ENCODE measurements at places on chromosomes 11 and 22.

GRCh38 chr11:95469258-95469657, 238.3 kb upstream of the SESN3 start:
- no peak for DNase-seq

DNA sequence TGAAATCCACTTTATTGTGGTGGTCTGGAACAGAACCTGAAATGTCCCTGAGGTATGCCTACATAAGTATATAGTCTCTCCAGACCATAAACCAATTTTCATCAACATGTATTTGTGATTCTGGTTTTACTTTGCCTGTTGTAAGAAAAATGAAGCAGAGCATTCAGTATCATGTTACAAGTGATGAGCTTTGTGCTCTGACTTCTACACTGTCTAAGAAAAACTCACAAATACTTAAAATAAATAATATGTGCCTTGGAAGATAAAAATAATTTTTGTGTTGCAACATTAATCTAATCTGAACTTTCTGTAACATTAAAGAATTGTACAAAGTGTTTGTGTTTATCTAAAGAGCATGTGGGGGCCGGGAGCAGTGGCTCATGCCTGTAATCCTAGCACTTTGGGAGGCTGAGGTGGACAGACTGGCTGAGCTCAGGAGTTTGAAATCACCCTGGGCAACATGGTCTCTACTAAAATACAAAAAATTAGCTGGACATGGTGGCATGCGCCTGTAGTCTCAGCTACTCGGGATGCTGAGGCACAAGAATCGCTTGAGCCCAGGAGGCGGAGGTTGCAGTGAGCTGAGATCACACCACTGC, 219.5 kb downstream of the SOX6 start:
- no peak for DNase-seq

DNA sequence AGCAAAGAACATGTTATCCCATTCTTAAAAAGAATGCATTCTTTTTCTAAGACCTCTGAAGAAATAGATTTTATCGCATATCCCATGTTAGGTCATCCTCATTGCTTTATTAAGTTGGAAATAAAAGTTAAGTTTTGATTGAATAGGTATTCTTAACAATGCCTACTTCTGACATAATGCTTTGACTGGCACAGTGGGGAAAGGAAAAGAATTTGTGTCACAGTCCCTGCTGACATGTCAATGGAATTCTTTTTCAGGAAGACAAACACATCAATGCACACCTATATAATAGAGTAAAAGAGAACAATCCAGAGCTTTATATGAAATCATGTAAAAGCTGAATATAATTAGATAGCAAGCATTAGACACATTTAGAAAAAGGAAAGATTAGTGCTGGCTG, 105.7 kb downstream of the DBX1 start:
- DNase-seq, result no peak

DNA sequence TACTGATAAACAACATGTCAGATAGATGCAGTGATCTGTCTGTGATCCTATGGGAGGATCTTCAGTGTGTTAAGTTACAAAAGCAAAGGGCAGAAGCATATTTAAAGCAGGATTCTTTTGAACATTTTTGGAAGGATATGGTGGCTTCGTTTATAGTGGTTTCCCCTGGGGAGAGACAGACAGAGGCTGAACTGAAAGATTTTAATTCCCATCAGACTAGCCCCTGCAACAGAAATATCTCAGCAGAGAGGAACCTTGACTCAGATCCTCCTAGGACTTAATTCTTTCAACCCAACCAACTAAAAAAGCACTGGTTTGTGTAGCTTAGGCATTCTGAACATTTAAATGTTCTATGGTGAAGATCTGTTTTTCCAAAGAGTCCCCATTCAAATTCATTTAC, 5.7 kb downstream of the CLTCL1 start:
- no peak for DNase-seq

GRCh38 chr11:24513479-24514218, 16.8 kb downstream of the LUZP2 start:
- DNase-seq, result no peak

DNA sequence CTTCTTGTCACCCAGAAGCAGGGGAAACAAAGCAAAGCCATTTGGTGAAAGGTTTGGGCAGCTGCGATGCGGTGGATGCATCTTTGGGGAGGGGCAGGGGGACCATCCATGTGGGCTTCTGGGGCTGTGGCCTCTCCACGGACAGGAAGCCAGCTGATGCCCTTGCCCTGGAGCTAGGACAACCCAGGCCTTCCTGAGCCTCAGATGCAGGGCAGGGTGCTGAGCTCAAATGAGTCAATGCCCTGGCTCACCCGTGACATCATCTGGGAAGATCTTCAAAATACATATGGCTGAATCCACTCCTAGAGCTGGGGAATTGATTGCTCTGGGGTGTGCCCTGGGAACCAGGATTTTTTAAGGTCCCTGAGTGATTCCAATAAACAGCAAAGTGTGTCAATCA, 1418.2 kb downstream of the TBC1D22A start:
- DNase-seq, result no peak

DNA sequence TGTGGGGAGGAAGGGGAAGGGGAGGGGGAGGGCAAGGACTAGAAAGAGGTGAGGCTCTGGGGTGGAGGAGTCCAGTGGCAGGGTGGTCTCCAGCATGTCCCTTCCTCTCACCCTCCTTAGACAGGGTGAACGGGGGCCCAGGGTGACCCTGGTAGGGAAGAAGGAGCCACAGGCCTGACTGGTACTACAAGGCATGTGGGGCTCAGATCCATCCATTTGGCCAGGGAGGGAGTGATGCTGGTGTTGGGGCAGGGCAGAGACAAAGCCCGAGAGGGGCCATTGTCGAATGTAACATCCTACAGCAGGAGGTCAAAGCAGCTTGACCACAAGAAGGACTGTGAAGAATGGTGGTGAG, 69.0 kb upstream of the SHISAL1 start:
- DNase-seq, result no peak

DNA sequence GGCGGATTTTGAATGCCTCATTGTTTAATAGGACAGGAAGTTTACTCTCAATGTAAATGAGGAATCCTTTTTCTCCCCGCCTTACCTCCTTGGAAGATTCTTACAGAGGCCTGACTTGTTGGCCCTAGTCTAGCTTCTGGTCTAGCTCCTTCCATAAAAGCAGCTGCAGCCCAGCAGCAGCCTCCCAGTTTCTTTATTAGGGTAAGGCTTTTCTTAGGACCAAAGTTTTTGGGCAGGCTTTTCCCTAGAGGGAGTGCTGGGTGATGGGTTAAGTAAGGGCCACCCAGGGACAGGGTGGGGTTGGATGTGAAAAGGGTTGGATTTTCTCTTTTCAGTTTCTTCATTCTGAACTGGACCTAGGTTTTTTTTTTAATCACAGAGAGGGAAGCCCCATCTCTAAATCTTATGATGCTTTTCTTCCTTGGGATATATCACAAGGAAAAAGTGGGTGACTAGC, 49.7 kb downstream of the LIF start:
- DNase-seq, result no peak

DNA sequence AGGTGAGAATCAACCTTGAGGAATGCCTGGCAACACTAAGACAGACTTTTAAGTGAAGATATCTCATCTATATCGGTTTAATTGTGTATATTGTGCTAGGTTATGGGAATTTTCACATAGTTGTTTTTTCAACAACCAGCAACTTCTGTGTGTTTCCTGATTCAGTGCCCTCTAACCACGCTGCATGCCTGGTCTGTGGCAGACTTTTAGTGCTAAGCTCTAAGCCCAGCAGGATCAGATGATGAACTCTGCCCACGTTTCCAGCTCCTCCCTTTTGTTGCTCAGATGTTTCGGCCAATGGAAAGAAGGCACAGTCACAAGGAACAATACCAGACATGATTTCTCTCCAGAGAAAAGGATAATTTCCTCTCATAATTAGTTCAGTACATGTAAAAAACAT, 1.4 kb upstream of the VWA5A start:
- no peak for DNase-seq

GRCh38 chr11:128581561-128582272, 5.6 kb downstream of the ETS1 start:
- no peak for DNase-seq

DNA sequence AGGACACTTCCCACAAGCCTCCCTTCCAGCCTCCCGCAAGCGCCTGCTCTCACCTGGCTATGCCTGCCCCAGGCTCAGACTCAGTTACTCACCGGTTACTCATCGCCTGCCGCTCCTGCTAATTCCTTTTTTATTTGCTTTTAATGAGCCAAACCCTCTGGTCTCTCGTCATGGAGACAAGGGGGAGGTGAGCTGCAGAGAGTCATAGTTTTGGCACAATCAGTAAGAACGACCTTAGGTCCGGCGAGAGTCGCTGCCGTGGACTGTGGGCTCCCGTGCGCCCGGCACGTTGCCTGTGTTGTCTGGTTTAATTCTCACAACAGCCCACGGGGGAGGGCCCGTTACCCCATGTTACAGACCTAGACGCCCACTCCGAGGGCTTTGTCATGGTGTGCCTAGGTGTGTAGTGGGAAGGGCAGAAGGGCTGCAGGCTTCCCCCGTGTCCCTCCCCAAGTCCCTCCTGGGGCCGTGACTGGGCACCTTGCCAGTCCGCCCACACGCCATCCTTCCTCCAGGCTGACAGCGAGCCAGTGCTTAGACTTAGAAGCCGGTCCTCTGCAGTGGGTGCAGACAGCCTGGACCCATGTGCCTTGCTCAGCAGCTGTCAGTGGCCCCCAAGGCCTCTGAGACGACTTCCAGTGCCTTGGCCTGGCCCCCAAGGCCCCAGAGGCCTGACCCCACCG, 42.2 kb downstream of the WNT7B start:
- DNase-seq, result no peak

GRCh38 chr11:128827191-128827893, 39.8 kb downstream of the KCNJ1 start:
- no peak for DNase-seq

DNA sequence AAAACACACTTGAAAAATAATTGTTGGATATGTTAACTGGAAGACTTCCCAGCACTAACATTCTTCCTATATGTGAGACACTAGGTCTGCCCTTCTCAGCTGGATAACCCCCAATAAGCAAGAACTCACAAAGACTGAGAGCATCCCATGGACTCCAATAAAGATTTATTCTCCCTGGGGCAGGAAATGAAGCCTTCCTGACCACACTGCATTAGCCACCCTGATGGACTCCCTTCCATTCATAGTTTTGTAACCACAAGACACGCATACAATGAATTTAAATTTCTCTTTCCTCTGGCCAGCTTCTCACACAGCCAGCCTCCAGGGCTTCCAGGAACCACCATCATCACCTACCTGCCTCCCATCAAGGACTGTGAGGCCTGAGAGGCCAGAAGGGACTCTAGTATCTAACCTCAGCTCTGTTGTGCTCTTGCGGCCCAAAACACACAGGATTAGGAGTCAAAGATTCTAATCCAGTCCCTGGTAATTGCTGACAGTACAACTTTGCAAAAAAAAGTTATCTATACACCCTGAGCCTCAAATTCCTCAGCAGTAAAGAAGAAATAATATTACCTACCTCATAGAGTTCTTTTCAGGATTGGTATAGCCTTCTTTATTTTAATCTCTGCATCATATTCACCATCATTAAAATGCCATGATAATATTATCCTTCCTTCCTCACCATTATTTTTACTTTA, 45.6 kb upstream of the GDPD4 start:
- DNase-seq, result no peak

DNA sequence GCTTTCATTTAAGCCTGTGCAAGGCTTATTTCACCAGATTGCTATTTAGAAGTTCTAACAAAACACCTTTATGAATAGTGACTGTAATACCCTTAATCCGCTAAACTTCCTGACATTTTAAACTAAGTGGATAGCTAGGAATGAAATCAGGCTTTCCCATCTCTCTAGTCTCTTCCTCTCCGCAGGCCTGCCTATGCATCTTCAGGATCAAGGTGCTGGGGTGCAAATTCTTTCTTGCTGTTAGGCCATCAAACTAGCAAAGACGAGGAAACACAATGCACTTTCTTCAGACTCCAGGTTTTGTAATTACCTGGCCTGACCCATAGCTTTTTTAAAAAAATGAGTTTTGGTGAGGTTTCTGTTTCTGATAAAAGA, 149.4 kb downstream of the DBX1 start:
- DNase-seq, result no peak

DNA sequence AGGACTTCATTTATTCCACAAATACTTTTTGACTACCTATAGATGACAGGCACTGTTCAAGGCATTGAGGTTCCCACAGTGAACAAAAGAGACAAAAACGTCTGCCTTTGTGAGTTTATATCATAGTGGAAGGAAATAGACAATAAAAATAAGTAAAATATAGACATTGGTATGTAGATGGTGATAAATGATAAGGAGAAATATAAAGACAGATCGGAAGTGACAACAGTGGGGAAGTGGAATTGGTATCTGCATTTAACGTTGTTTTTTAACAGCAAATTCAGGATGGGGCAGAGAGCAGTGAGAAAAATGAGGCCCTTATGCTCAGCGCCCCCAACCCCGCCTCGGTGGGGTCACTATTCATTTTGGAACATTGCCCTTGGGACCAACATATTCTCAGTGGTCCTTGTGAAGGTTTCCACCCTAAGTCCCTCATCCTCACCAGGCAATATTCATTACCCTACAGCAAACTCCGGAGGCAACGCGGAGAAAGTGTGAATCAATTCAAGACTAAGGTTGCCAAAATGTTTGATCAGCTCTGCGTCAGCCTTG, 627 bp upstream of the PEX26 start:
- DNase-seq, result no peak

DNA sequence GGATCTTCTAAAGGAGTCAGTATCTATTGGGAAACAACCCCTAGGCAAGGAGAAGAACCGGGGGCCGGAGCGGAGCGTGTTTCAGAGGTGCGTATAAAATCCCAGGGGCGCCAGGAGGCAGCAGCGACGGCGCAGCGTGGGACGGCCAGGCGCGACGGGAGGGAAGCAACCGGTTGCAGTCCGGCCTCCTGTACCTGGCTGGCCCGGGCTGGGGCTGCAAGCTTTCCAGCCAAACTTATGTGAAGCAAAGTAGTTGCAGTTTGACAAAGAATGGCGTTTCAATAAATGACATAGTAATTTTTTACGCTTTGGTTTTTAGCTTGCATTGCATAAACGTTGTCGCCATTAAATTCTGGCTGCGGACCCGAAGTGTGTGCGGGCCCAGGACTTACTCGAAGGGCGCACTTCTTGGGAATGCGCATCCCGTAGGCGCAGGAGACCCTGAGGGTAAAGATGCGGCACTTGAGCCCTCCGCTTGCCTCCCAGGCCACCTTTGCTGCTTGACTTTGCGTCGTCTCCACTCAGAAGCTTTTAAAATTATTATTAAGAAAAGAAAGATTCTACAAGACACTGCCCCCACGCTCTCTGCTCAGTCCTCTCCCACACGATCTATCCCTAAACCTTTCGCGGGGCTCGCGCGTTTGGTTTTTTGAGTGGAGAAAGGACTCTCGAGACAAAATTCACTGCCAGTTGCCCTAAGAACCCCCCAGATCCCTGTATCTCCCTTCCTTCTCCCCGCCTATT, 1.6 kb upstream of the WT1 start:
- no peak for DNase-seq
